Hematopoietic multipotent progenitor cell treated with erythropoietin and hydrocortisone succinate and interleukin-3 and kit ligand, for 6 days (in vitro differentiated cells): ENCODE measurements at places on chromosomes 6 and 20.
A peak's percentile ranks its signal among the peaks of the same experiment; 100 is the strongest.

- no peak for DNase-seq
Measured at GRCh38 chr20:54170963-54171362, 2.8 kb downstream of the CYP24A1 start.

DNA sequence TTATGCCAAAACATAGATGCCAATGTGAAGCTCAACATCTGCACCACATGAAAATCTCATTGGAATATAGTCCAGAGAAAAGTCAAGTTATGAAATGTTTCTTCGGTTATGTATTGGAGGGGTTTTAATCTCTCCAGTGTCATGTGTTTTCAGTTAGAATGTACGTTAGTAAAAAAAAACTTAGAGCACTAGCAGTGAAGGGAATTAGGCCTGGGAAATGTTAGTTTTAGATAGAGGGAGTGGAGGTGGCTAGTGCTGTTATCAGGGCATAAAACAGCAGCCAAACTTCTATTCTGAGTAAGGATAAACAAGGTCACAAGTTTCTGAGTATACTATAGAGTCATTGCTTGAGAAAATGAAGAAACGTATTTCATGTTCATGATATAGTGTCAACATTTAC is 42.9 kb downstream of the HDGFL1 start:
- DNase-seq, result peak; percentile 49

DNA sequence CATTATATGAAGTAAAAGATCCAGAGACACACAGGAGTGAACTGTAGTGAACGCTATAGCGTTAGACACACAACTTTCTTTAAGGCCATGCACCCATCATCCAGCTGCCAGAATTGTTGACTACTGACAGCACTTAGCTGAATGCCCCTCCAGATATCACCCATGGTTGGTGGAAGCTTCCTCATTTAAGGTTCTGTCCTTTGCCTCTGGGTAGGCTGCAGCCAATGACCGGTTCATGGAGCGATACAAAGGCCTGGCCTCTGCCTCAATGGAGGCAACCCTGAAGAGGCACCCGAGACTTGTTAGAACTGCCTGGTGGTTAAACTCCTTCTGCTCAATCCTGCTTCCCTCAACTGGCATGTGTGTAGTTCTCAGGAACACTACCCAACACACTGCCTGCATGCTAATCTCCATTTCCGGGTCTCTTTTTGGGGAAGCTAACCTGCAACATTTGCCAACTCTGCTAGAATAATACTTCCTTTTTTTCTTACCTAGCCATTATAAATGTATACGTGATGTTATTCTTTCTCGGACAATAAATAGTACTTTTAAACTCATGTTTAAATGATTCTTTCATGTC is 49.8 kb upstream of the THEMIS start:
- DNase-seq, result peak; percentile 27

DNA sequence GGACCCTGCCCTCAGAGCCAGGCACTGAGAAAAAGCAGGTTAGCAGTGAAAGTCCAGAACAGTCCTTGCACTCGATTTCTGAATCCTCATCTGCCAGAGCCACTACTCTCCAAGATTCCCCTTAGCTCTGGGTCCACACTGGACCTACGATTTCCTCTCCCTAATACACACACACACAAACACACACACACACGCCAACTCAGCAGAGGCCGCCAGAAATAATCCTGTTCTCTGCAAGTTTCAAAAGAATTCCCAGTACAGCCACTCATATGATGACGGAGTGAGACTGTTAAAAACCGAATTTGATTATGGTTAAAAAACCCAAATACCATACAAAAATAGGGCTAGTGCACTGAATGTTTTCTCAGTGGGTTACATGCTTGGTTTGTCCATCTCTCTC is 90.8 kb downstream of the GMPR start:
- no peak for DNase-seq

DNA sequence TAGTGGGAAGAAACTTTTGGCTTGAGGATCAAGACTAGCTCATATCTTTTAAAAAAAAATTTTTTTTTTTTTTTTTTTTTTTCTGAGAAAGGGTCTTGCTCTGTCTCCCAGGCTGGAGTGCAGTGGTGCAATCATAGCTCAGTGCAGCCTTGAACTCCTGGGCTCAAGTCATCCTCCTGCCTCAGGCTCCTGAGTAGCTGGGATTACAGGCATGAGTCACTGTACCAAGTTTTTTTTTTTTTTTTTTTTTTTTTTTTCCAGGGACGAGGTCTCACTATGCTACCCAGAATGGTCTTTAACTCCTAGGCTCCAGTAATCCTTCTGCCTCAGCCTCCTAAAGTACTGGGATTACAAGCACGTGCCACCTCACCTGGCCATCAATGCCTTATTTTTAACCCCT is 27.9 kb downstream of the GCLC start:
- no peak for DNase-seq

DNA sequence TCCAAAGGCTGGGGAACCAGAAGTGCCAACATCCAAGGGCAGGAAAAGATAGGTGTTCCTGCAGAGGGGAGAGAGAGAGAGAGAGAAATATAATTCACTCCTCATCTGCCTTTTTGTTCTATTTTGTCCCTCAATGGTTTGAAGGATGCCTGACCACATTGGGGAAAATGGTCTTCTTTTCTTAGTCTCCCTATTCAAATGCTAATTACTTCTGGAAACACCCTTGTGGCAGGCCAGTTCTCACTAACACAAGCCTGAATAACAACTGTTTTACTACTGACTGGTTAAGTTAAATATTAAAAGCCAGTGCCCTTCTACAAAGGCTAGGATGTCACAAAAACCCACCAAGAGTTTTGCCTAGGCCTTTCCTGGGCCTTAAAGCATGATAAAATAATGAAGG is 425.4 kb upstream of the HTR1E start:
- no peak for DNase-seq
